ENCODE measurements at places on chromosomes 7 and 10. TPM values are rescaled to one million over a fixed set of nuclear protein-coding genes. Genes with fewer than 3 reads are reported as not detected.

The CYP2C8 gene
- total RNA-seq: 1.0 TPM

The SCD gene
- 9.1 TPM for total RNA-seq

The BUD31 gene
- 63.5 TPM for total RNA-seq

The MALRD1 gene
- total RNA-seq: not detected

The SHTN1 gene
- total RNA-seq: 19.6 TPM

DNA sequence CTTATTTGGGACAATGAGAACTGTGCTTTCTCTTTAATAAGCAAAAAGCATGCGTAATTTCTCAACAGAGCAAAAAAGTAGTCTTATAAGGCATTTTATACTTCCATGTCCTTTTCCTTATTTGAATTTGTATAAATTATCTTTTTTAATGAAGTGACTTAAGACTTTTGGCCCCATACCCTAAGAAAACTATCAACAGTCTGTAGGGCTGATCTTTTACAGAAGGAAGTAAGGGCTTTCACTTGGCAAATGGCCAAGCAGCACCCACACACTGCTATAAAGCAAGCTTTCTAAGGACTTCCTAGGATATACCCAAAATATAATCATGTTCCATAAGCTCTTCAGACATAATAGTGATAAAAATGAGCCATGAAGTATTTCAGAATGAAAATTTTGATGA is 3.4 kb downstream of the CRPPA start:
- no peak for DNase-seq

DNA sequence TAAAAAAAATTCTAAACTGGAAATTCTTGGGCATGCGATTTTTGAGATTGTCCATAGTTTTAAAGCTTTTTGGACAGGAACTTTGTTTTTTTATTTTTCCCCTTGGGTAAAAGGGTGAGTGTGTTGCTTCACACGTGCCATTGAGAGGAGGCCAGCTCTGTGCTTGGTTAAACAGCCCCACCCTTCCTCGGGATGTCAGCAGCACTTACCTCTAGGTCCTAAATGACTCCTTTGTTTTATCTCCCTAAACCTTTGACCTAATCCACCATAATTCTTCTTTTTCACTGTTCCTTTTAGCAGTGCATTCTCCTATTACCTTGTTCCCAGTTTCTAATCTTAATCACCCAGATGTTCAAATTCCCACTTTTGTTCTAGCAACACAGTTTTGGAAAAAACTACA is 83.5 kb downstream of the SEMA3D start:
- DNase-seq: no peak

- no peak for DNase-seq
Measured at GRCh38 chr7:155739538-155740143, 72.6 kb downstream of the SHH start.

DNA sequence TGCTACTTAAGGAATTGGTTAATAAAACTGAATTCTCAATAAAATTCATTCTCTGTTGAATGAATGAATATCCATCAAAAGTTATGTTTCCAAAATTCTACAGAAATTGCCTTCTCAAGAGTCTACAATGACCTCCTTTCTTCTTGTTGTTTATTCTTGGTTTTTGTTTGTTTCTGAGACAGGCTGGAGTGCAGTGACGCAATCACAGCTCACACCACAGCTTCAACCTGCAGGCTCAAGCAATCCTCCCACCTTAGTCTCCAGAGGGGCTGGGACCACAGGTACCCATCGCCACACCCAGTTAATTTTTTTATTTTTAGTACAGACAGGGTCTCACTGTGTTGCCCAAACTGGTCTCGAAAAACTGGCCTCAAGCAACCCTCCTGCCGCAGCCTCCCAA is 97.6 kb downstream of the LMBR1 start:
- DNase-seq: no peak

GRCh38 chr10:1646332-1646731 is 91.0 kb downstream of the ADARB2 start:
- DNase-seq: no peak

DNA sequence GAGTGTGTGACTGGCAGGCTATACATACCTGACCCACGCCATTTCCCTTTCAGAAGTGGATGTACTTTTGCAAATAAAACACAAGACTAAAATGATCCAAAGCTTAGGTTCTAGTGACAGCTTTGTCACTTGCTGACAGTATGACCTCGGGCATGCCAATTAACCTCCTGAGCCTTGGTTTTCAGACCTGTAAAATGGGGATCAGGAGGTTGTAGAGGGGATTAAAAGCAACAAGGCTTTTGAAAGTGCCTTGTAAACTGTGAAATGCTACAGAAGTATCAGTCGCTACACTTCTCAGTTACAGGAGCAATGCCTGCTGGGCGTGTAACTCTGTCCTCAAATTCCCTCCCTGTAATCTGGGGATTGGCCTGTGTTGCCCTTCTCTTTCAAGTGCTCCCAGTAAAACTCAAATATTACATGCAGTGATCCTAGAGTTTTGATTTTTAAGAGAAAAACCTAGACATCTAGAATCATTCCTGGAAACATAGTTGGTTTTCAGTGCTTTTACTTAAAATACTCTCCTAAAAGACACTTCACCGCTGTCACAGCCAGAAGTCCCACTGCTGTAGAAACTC is 8.8 kb upstream of the GRB10 start:
- no peak for DNase-seq
